ENCODE measurements at places on chromosomes 2 and 18.

- H3K27me3 ChIP-seq, result no peaks in the 10 kb centered on the region
- H3K4me1 ChIP-seq, result peaks cover 36% of the 10 kb centered on the region
- H3K36me3 ChIP-seq, result no peaks in the 10 kb centered on the region
- peak overlapping the region; percentile 7 for H3K4me3 ChIP-seq
- no peak overlapping the region for H3K27ac ChIP-seq
- DNase-seq, result no peak
These were observed 177.2 kb downstream of the MYO3B start for GRCh38 chr2:170354855-170355780.

DNA sequence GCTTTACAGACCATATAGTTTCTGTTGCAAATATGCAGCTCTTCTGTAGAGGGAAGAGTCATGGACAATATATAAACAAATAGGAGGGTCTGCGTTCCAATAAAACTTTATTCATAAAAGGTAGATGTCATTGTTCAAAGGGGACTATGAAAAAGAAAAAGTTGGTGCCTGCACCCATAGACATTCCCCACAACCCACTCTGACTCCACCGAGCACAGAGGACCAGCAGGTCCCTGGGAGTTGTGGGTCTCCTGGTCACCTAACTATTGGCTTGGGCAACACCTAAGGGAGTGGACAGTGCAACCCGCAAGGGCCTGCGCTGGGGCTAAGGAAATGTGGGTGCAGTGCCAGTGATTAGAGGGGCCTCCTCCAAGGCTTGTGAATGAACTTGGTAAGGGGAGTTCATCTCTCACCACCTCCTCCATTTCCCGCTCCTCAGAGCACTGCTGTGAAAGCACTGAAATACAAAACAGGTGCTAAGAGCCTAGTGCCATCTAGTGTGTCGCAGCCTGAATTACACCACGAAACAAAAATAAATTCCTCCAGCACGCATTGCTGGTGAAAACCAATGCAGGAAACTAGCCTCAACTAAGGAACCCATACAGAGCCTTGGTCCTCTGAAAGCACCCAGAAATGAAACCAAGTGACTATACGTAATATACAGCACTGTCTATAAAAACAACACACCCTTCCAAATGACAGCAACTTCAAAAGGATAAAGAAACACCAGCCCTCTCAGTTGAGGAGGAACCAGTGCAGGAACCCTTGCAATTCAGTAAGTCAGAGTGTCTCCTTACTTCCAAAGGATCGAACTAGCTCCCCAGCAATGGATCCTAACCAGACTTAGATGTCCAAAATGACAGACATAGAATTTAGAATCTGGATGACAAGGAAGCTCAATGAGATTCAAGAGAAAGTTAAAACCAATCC is 166.6 kb downstream of the RNF144A start:
- H3K27ac ChIP-seq, result no peak overlapping the region
- no peaks in the 10 kb centered on the region for H3K4me1 ChIP-seq
- peak; percentile 81 for DNase-seq
- H3K36me3 ChIP-seq, result no peaks in the 10 kb centered on the region

DNA sequence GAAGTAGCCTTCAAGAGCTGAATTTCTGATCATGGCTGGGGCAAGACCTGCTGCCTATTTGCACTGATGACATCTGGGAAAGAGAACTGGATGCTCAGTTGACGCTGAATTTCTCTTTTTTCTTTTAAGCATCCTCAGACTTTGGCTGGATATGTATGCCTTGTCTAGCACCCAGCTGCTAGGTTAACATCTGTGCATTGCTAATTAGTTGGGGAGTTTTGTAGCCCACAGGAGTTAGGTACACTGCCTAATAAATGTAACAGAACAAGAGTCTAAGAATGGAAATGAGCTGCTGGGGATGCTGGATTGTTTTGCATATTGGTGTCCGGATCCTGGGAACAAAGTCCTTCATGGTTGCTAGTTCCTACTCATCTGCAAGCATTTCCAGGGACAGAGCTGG is 40.9 kb upstream of the STPG4 start:
- no peak overlapping the region for H3K27ac ChIP-seq
- no peak overlapping the region for H3K4me3 ChIP-seq
- no peaks in the 10 kb centered on the region for H3K27me3 ChIP-seq
- peaks cover 27% of the 10 kb centered on the region for H3K4me1 ChIP-seq
- H3K36me3 ChIP-seq, result no peaks in the 10 kb centered on the region
- DNase-seq, result no peak

- no peaks in the 10 kb centered on the region for H3K36me3 ChIP-seq
- peaks cover 7% of the 10 kb centered on the region for H3K4me1 ChIP-seq
- no peak for DNase-seq
- H3K27me3 ChIP-seq, result no peaks in the 10 kb centered on the region
These were observed 202.8 kb upstream of the HS6ST1 start for GRCh38 chr2:128521482-128521881.

- no peaks in the 10 kb centered on the region for H3K4me1 ChIP-seq
- no peak overlapping the region for H3K27ac ChIP-seq
- H3K4me3 ChIP-seq, result no peak overlapping the region
- H3K27me3 ChIP-seq, result no peaks in the 10 kb centered on the region
- DNase-seq, result no peak
These were observed 168.7 kb downstream of the DDX1 start for GRCh38 chr2:15760232-15760910.

DNA sequence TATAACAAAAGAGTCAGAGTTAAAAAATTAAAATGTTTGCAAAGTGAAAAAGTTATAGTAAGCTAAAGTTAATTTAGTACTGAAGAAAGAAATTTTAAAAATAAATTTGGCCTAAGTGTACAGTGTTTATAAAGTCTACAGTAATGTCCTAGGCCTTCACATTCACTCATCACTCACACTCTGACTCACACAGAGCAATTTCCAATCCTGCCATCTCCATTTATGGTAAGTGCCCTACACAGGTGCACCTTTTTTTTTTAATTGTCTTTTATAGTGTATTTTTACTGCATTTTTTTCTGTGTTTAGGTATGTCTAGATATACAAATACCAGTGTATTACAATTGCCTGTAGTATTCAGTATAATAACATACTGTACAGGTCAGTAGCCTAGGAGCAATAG is 562.9 kb downstream of the PIK3C3 start:
- no peak overlapping the region for H3K27ac ChIP-seq
- no peak overlapping the region for H3K4me3 ChIP-seq
- H3K4me1 ChIP-seq, result no peaks in the 10 kb centered on the region
- H3K36me3 ChIP-seq, result no peaks in the 10 kb centered on the region
- no peaks in the 10 kb centered on the region for H3K27me3 ChIP-seq

DNA sequence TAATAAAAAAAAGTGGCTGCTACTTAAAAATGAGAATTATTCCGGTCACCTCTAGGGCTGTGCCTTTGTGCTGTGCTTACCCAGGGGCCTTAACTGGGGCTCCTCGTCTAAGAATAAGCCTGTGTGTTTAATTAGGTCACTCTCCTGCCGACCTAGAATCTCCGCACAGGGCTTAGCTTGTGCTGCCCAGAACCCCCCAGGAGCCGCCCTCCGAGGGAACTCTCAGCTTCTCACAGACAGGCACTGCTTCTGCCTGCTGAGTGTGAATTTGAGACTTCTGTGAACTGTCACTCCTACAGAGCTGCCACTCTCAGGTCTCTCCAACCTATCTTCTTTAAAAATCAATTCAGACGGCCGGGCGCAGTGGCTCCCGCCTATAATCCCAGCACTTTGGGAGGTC is 11.9 kb upstream of the NT5DC4 start:
- no peaks in the 10 kb centered on the region for H3K36me3 ChIP-seq
- no peaks in the 10 kb centered on the region for H3K4me1 ChIP-seq
- H3K27ac ChIP-seq, result no peak overlapping the region
- DNase-seq, result no peak

All from GM23338 (cell line).